CD4-positive, alpha-beta T cell treated with Interferon gamma for 1 hour (primary cell): ENCODE measurements at places on chromosomes 3 and 15.

DNA sequence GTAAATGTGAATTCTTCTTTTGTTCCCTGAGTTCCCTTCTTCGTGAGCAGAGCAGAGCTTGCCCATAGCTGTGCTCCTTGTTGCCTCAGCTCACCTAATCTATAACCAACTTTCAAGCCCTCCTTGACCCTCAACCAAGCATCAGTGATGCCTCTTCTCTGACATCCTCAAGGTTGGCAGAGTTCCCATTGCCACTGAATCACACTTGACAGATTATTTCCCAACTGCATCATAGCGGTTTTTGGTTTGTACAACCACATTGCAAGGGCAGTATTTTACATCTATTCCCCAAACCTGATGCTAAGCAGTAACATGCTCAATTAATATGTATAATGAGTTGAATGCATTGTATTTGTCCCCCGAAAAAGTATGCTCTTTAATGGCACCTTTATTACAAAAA is 133.0 kb upstream of the SNTN start:
- DNase-seq: no peak

DNA sequence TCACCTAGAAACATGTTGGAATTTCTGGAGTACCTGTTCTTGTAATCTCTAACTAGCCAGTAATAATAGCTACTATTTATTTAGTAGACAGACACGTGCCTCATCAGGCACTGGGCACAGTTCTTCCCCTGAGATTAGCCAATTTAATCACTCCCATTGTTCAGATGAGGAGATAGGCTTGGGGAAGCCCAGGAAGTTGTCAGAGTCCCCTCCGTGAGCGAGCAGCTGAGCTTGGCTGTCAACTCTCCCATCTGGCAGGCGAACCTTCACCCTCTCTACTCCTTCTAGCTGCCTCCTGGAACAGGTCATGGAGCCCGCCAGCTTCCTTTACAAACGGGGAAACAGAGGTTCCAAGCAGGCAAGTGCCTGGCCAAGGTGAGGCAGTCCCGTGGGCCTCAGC is 31.1 kb upstream of the FGD5 start:
- no peak for DNase-seq

- no peak for DNase-seq
Measured at GRCh38 chr15:39835550-39835949, 52.9 kb upstream of the FSIP1 start.

- DNase-seq: no peak
Measured at GRCh38 chr3:144361002-144361401, 389.4 kb downstream of the DIPK2A start.

GRCh38 chr3:139655909-139656595 is 21.7 kb downstream of the NMNAT3 start:
- DNase-seq: no peak

DNA sequence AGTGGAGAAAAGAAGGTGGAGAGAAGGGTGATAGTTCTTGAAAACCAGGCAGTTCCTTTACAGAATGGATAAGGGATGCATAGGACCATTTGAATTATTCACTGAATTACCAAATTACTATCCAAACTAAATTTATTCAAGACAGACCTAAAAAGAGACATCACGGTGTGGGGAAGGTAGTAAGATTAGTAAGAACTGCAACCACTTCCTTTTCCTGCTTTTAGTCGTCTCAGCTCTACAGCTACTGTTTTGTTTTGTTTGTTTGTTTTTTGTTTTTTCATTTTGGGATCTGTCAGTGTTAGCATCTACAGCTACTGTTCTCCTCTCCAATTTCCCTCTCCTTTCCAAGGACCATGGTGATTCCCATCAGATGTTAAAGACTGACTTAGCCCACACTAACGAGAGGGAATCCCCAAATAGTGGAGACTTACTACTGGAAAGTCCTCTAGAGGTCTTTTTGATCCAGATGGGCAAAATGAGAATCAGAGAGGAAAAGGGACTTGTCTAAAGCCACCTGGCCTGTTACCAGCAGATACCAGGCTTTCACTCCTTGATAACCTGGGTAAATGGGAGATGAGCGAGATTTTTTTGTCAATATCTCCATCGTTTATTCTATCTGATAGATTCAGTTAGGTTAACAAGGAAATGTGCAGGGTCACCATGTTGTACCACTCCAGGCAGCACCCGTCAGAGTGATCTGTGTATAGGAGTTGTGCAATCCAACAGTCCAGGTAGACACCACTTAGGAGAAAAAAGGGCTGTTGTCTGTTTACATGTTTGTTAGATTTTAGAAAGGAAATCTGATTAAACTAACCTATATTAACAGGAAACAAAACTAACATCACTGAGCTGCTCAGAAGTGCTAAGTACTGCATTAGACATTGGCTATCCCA is 6.0 kb downstream of the HCLS1 start:
- DNase-seq: no peak

DNA sequence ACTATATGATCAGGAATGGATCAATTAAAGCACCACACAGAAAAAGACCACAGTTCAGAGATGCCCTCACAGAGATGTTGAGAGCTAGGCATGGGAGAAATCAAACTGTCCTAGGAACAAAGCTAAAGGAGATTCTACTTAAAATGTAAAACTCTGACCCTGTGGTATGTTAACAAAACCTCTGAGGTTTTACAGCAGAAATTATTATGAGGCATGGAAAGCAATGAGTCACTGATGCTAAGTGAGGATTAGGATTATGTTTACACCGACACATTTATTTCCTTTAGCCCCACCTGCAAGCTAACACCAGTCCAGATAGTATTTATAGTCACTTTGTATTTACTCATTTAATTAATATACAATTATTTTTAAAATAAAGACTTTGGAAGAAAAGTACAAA is 1242.2 kb downstream of the OTOL1 start:
- no peak for DNase-seq

DNA sequence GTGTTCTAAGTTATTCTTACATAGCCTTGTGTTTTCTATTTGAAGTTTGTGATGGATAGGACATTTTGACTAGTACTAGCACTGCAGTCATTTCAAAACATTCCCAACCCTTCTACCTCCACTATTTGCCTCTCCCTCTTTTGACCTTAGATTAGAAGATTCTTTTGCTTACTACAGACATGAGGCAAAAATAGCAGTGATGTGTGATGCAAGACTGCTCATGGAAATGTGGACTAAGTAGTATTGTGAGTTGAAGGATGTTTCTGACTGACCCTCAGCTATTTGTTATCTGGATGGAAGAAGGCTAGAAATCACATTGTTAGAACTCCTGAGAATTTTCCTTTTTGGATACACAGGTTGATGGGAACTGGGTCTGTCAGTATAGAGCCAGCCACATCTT is 45.9 kb downstream of the ATP2C1 start:
- DNase-seq: no peak

- no peak for DNase-seq
Measured at GRCh38 chr3:127174715-127175140, 18.2 kb upstream of the PRR23E start.

GRCh38 chr15:74253211-74253921 is 17.2 kb downstream of the CCDC33 start:
- no peak for DNase-seq

- no peak for DNase-seq
Measured at GRCh38 chr3:76859596-76859995, 180.3 kb upstream of the ROBO2 start.

DNA sequence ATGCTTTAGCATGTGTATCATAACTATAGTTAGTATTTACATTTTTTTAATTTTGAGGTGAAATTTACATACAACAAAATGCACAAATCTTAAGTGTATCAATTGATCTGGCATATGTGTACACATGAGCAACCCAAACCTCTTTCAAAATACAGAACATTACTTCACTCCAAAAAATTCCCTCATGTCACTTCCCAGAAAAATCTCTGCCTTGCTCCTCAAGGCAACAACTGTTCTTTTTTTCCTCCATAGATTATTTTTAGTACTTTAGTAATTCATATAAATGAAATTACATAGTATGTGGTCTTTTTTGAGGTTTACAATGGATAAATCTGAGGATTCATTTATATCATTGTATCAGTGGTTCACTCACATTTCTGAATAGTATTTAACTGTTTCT is 84.9 kb downstream of the TRIM42 start:
- DNase-seq: no peak

- DNase-seq: no peak
Measured at GRCh38 chr15:91077029-91077428, 23.0 kb upstream of the SV2B start.
